Lung microvascular endothelial cell (primary cell): ENCODE measurements at places on chromosomes 7 and 10. TPM values are rescaled to one million over a fixed set of nuclear protein-coding genes. Genes with fewer than 3 reads are reported as not detected.

The ADAM22 gene
- 0.22 and 0.40 TPM in 2 replicates for total RNA-seq

The RPEL1 gene
- under 0.01 and 0.20 TPM in 2 replicates for total RNA-seq

The HOXA7 gene
- total RNA-seq = 1.5 and 1.8 TPM in 2 replicates

DNA sequence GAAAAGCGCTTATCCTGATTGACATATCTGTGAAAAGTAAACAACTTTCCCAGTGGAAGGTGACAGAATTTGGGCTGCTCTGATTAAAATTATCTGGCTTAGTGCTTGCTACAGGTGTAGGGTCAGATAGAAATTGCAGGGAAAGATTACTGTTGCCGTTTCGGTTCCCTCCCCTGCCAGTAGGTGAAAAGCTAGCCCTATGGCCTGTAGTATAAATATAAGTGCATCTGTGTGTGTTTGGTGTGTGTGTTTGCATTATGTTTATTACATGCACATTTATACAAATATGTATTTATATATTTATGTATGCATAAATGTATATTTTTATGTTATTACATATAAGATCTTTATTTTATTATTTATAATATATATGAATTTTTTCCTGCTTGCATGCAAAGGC, 72.3 kb upstream of the VOPP1 start:
- DNase-seq = no peak

DNA sequence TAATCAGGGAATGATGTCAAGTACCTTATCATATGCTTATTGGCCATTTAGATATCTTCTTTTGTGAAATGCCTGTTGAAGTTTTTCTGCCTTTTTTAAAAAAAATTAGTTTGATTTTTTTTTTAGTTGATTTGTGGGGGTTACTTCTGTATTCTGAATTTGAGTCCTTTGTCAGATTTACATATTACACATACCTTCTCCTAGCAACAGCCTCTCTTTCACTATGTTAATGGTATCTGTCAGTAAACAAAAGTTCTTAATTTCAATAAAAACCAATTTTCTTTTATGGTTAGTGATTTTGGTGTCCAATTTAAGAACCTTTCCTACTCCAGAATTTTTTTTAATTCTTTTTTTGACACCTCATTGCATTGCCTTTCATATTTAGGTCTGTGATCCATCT, 52.0 kb downstream of the CSGALNACT2 start:
- DNase-seq = no peak

DNA sequence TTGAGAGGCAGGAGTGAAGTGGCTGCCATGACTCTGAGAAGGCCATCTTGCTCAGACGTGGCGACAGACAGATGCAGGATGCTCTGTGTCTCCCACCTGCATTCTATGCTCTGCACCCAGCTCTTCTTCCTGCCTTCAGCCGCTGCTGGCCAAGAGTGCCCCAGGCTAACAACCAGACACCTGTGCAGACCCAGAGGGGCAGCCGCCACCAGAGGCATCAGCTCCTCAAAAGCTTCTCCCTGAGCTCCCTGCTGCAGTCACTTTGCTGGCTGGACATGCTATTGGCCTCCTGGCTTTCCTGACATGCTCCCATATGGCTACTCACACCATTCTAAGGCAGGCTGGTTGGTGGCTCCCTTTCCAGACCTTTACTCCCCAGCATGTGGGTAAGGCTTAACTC, 70.6 kb upstream of the GRB10 start:
- DNase-seq = no peak

- DNase-seq = no peak
Observed at GRCh38 chr7:105423987-105424386, 35.3 kb upstream of the SRPK2 start.

- DNase-seq = peak; percentile 29
Observed at GRCh38 chr7:87628780-87629569, 777 bp downstream of the RUNDC3B start.

DNA sequence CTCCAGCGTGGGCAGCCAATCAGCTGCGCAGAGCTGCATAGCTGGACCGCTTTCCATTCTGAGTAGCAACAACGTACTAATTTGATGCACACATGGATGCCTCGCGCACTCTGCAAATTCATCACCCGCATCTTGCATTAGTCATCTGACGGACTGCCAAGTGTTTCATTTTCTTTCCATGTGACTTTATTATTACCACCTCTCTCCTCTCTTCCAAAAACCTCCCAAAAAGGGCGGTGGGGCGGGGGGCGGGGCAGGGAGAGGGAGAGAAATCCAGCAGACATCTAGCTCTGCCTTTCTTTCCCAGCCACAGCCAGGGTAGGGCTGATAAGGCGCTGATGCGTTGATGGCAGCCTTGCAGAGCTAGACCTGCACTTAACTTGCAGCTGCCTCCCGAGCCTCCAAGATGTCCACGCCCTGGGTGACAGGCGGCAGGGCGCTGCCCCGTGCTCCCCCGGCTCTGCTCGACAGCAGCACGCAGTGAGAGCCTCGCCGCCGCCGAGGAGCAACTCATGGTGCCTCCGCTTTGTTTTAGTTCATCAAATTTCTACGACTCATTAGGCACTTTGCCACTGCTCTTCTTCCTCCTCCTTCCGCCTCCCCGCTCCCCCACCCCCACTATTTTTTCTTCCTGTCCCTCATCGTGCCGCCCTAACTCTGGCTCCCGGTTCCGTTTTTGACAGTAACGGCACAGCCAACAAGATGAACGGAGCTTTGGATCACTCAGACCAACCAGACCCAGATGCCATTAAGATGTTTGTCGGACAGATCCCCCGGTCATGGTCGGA, 147.3 kb downstream of the CELF2 start:
- DNase-seq = peak; percentile 26

- no peak for DNase-seq
Observed at GRCh38 chr7:152860310-152860709, 100.8 kb downstream of the ACTR3B start.

DNA sequence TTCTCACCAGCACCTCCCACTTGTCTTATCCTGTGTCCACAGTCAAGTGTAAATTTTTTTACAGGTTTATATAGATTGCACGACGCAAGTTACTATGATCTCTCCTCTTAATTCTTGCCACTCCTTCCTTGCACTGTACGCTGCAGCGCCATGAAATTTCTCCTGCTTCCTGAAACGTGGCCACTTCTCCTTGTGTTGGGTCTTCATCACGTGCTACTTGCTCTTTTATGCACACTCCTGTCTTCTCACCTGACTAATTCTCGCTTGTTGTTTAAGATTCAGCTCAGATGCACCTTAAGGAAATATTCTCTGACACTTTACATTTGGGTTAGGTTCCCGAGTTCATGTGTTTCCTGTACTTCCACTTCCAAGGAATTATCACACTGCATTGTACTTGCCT, 76.5 kb upstream of the ODAD2 start:
- no peak for DNase-seq
